ENCODE measurements at places on chromosomes 2 and 18. TPM values are rescaled to one million over a fixed set of nuclear protein-coding genes. Genes with fewer than 3 reads are reported as not detected.

- no peak for DNase-seq
Measured at GRCh38 chr2:229205704-229206103, 65.4 kb downstream of the PID1 start.

DNA sequence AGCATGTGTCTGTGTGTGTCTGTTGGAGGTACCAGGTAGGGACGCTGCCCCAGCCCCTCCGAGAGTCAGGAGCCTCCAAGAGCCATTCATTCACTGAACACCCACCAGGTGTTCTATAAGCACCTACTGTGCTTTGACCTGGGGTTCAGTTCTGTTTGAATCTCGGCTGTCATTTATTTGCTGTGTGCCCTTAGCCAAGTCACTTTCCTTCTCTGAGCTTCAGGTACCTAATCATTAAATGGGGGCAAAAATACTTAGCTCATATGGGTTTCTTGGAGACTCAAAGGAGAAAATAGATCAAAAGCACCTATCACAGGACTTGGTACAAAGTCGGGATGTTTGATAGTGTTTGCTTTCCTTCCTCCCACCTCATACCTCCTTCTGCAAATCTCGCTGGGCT, 13.2 kb downstream of the ASIC4 start:
- no peak for DNase-seq

CD207 gene
- 0.83 TPM for polyA plus RNA-seq

DNA sequence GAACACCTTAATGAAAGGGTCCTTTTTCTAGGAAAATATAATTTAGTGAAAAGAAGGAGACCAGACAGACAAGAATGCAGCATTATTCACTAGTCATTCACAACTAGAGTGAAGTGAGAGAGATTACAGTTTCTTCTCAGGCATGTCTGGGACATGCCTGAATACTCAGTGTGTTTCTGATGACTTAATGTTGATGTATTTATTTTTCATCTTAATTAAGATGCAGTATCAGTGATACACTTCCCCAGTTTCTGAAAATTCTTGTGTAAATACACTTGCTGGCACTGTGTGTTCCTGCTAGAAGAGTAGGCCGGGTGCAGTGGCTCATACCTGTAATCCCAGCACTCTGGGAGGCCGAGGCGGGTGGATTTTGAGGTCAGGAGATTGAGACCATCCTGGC, 143.6 kb downstream of the MYO3B start:
- no peak for DNase-seq

- no peak for DNase-seq
Measured at GRCh38 chr2:155846259-155846658, 486.3 kb downstream of the NR4A2 start.

DNA sequence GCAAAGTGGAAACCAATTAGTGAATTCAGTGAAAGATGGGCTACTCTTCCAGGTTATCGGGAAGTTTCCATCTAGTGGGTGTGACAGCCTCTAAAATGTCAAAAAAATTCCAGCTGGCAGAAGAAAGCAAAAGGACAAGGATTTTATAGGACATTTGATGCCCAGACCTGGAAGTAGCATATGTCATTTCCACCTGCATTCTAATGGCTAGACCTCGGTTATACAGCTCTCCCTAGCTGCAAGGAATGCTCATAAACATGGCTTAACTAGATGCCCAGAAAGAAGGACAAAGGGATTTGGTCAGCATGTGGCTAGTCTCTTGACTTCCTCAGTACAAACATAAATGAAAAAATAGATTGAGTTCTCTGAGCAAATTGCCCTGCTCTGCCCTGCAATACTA, 215.4 kb downstream of the NYAP2 start:
- DNase-seq, result no peak

ST3GAL5 gene
- 11.6 TPM for polyA plus RNA-seq

TXNDC2 gene
- 0.55 TPM for polyA plus RNA-seq

DNA sequence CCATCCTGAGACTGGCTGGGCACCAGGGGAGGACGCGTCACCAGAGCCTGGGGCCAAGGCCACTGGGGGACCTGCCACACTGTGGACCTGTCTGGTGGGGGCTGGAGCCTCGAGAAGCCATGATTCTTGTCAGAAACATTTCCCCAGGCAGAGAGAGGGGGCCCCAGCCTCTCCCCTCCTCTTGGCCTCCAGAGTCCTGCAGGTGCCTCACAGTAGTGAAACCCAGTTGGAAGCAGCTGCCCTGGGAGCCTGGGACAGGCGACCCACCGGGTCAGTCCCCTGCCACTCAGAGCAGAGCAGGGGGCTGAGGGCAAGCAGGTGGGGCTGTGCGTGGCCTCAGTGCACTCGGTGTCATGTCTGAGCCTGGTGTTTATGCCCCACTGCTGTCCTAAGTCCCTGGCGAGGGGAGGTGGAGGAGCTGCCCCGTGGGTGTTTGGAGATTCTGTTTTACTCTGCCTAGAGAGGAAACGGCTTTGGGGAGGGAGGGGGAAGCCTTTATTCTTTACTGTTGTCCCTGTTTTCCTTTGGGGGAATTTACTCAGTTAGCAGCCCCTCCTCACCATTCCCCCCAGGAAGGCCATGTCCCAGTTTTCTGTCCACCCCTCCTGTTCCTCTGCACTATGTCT, 7.7 kb downstream of the OXER1 start:
- DNase-seq, result no peak

Measured in ovary (tissue), 10 donors.